ENCODE measurements at places on chromosomes 2 and 18. TPM values are rescaled to one million over a fixed set of nuclear protein-coding genes. Genes with fewer than 3 reads are reported as not detected.

DNA sequence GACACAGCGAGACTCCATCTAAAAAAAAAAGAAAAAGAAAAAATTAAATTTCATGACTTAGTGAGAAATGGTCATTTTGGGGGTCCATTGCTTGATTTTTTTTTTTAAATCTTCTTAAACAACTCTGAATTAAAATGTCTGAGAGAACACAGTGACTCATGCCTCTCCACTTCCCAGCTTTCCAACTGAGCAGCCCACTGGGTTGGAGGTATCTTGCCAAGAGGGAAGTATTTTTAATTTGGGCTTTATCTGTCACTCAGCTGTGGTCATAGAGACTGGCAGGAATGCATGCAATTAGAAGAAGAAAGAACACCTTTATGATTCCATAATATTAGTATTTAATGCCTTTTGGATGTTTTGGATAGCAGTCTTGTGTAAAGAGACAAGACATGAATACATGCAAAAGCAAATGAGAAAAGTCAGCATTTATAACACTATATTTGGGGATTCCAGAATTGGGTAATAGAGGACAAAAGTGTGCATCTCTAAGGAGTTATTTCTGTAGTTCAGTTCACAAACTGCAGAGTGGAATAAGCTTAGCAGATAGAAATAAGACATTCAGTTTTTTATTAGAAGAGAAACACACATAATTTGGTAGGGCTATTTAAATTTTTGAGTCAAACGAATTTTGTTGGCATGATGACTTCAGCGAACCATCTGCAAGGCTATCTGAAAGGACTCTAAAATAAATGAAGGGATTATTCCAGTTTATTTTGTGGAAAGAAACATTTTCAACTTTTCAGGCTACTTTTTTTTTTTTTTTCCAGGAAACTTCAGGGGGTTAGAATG, 254.8 kb downstream of the TGIF1 start:
- DNase-seq: no peak

The ASPRV1 gene
- 0.73 TPM for total RNA-seq

DNA sequence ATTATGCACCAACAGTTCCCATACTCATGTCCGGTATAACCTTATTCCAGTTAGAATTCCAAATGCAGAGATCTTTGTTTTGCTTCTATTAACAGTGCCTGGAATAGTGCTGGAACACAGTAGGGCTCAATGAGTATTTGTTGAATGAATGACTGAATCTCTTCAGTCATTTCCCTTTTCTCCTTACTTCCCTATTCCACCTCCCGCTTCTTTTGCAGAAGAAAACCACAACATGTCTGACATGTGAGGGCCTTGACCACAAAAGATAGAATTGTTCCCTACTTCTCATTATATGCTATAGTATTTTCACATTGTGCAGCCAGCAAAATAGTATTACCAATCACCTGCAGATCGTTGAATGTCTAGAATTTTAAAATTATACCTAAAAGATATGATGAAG, 19.5 kb upstream of the HNRNPLL start:
- DNase-seq: no peak

DNA sequence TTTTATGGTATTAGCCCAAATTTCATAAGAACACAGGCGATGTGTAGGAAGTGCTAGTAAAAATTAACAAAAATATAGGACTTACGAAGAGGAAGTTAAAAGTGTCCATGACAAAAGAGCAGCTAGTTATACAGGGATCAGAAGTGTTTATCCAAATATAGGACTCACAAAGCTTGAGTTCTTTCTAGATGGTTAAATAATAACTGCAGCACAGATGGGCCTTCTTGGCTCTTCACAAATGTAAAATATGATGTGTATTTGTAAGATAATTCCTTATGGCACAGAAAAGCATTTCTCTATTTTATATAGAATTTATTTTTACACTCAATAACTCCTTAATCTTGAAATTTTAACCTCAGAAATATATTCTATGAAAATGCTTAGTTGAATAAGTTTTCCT, 100.9 kb upstream of the SPHKAP start:
- no peak for DNase-seq

GRCh38 chr2:120904830-120905234, 169.2 kb downstream of the GLI2 start:
- no peak for DNase-seq

GRCh38 chr2:50748671-50749070, 283.3 kb downstream of the NRXN1 start:
- no peak for DNase-seq

- peak; percentile 43 for DNase-seq
These were observed 34.9 kb downstream of the ANO7 start for GRCh38 chr2:241223211-241224017.
